ENCODE measurements at places on chromosomes 3 and 15. TPM values are rescaled to one million over a fixed set of nuclear protein-coding genes. Genes with fewer than 3 reads are reported as not detected.

C3orf20 gene
- not detected for total RNA-seq

FOXB1 gene
- total RNA-seq: not detected

GAP43 gene
- not detected for total RNA-seq

CNTN3 gene
- 17.1 TPM for total RNA-seq

ECE2 gene
- total RNA-seq: not detected

SNRPA1 gene
- 18.5 TPM for total RNA-seq

NMNAT3 gene
- total RNA-seq: 8.0 TPM

USP50 gene
- total RNA-seq: not detected

SLC24A5 gene
- not detected for total RNA-seq

THRB gene
- total RNA-seq: 6.1 TPM

PTH1R gene
- 2.9 TPM for total RNA-seq

PODXL2 gene
- total RNA-seq: 50.9 TPM

HRG gene
- total RNA-seq: not detected

DNA sequence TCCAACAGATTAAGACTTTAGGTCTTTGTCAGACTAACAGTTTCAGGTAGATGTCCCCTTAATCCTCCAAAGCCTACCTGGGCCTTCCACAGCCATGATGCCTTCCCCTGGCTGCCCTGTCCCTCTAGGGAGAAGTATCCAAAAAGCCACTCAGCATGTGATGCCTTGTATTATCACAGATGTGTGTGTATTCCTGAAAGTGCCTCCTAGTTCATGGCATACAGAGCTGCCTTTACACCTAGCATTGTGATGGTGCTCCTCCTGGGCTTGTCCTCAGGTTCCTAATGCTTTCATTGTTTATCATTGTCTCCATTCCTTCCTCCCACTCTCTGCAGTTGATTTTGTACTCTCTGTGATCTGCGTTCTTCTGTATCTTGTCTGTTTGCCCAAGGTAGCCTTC, 43.6 kb downstream of the CMSS1 start:
- H3K27me3 ChIP-seq: no peaks in the 10 kb centered on the region
- peaks cover 33% of the 10 kb centered on the region for H3K36me3 ChIP-seq
- H3K27ac ChIP-seq: no peak overlapping the region
- no peak overlapping the region for H3K4me3 ChIP-seq
- no peak for DNase-seq
- H3K4me1 ChIP-seq: peaks cover 55% of the 10 kb centered on the region

DNA sequence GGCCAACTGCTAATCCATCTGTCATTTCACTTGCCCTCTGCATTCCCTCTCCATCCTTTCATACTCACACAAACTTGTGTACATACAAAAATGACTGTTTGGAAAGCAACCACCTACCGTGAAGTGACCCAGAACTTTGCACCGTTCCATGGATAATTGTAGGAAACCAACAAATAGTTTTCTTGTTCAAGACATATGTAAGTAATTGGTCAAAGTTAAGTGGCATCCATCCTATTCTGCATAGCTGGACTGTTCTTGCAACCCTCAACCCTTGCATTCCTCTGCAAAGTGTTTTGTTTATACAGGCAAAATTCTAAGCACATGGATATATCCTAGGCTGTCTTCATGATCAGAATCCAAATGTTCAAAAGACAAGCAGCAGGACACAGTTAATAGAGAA, 592.5 kb downstream of the MECOM start:
- no peak overlapping the region for H3K27ac ChIP-seq
- H3K36me3 ChIP-seq: no peaks in the 10 kb centered on the region
- H3K27me3 ChIP-seq: no peaks in the 10 kb centered on the region
- no peak overlapping the region for H3K4me3 ChIP-seq
- H3K4me1 ChIP-seq: no peaks in the 10 kb centered on the region

GRCh38 chr3:175383813-175384212, 524.7 kb downstream of the NAALADL2 start:
- H3K27me3 ChIP-seq: no peaks in the 10 kb centered on the region
- H3K27ac ChIP-seq: no peak overlapping the region
- no peak for DNase-seq
- H3K4me1 ChIP-seq: no peaks in the 10 kb centered on the region
- no peaks in the 10 kb centered on the region for H3K36me3 ChIP-seq
- H3K4me3 ChIP-seq: no peak overlapping the region

DNA sequence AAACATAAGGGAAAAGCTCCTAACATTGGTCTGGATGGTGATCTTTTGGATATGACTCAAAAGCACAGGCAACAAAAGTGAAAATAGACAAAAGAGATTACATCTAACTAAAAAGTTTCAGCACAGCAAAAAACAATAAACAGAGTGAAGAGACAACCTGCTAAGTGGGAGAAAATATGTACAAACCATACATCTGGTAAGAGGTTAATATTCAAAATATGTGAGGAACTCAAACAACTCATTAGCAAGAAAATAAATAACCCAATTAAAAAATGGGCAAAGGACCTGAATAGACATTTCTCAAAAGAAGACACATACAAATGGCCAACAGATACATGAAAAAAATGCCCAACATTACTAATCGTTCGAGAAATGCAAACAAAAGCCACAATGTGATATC, 19.0 kb upstream of the NR1I2 start:
- no peak overlapping the region for H3K4me3 ChIP-seq
- no peak overlapping the region for H3K27ac ChIP-seq

GRCh38 chr3:157857440-157857839, 248.8 kb downstream of the SHOX2 start:
- peak; percentile 61 for DNase-seq
- H3K27me3 ChIP-seq: no peaks in the 10 kb centered on the region

- no peaks in the 10 kb centered on the region for H3K27me3 ChIP-seq
- no peaks in the 10 kb centered on the region for H3K4me1 ChIP-seq
- no peak for DNase-seq
- no peaks in the 10 kb centered on the region for H3K36me3 ChIP-seq
Measured at GRCh38 chr3:192675958-192676649, 51.2 kb downstream of the FGF12 start.

- no peaks in the 10 kb centered on the region for H3K36me3 ChIP-seq
- no peak overlapping the region for H3K27ac ChIP-seq
- H3K4me3 ChIP-seq: no peak overlapping the region
- H3K4me1 ChIP-seq: no peaks in the 10 kb centered on the region
Measured at GRCh38 chr3:97719156-97719821, 45.3 kb upstream of the ARL6 start.

GRCh38 chr15:93372208-93372864, 283.3 kb upstream of the RGMA start:
- H3K27me3 ChIP-seq: no peaks in the 10 kb centered on the region
- peak; percentile 27 for DNase-seq
- H3K4me1 ChIP-seq: no peaks in the 10 kb centered on the region
- H3K4me3 ChIP-seq: no peak overlapping the region
- H3K27ac ChIP-seq: no peak overlapping the region

GRCh38 chr15:67977414-67978089, 76.6 kb upstream of the PIAS1 start:
- H3K27me3 ChIP-seq: no peaks in the 10 kb centered on the region
- DNase-seq: no peak
- no peak overlapping the region for H3K4me3 ChIP-seq
- H3K36me3 ChIP-seq: no peaks in the 10 kb centered on the region

- peaks cover 64% of the 10 kb centered on the region for H3K4me1 ChIP-seq
- H3K27ac ChIP-seq: peak overlapping the region; percentile 95
- no peak for DNase-seq
Measured at GRCh38 chr15:67068710-67069400, 3.5 kb downstream of the SMAD3 start.

GRCh38 chr15:70589728-70590127, 173.6 kb downstream of the UACA start:
- peaks cover 12% of the 10 kb centered on the region for H3K4me1 ChIP-seq
- H3K27ac ChIP-seq: no peak overlapping the region
- DNase-seq: no peak
- no peaks in the 10 kb centered on the region for H3K36me3 ChIP-seq
- H3K4me3 ChIP-seq: no peak overlapping the region
- H3K27me3 ChIP-seq: no peaks in the 10 kb centered on the region

DNA sequence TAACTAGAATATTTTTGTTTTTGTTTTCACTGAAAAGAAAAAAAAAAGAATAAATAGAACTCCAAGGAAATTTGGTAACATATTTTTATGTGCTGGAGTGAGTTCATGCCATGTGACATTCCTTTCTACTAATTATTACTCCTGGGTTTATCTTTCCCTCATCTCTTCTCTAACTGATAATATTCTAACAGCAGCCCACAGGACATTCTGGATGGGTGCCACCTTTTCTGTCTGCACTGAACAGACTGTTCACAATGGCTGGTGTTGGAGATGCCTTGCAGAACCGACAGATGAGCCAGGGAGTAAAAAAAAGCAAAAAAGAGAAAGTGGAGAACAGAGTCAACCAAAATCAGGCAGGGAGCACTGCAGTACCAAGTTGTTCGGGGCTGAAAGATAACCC, 151.3 kb downstream of the OR4M2 start:
- no peak for DNase-seq
- no peak overlapping the region for H3K4me3 ChIP-seq
- no peaks in the 10 kb centered on the region for H3K4me1 ChIP-seq
- H3K36me3 ChIP-seq: no peaks in the 10 kb centered on the region
- no peak overlapping the region for H3K27ac ChIP-seq

- no peaks in the 10 kb centered on the region for H3K4me1 ChIP-seq
- no peaks in the 10 kb centered on the region for H3K36me3 ChIP-seq
- H3K4me3 ChIP-seq: no peak overlapping the region
- DNase-seq: no peak
Measured at GRCh38 chr15:96972201-96972600, 641.7 kb downstream of the NR2F2 start.

DNA sequence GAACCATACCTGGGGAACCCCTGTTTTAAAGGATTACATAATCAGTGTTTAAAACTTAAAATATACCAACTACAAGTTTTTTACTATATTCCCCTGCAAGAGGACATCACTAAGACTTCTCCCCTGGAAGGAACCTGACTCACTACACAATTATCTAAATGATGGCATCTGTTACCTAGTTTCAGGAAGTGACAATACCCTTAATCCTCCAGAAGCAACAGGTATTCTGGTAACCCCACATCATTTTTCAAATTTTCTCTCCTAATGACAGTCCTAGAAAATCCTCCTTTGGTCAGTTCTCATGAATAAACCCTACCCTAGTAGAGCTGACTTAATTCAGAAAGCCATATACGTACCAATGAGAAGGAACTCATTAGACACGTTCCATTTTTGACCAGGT, 78.4 kb downstream of the RFX7 start:
- H3K4me1 ChIP-seq: no peaks in the 10 kb centered on the region
- H3K4me3 ChIP-seq: no peak overlapping the region

DNA sequence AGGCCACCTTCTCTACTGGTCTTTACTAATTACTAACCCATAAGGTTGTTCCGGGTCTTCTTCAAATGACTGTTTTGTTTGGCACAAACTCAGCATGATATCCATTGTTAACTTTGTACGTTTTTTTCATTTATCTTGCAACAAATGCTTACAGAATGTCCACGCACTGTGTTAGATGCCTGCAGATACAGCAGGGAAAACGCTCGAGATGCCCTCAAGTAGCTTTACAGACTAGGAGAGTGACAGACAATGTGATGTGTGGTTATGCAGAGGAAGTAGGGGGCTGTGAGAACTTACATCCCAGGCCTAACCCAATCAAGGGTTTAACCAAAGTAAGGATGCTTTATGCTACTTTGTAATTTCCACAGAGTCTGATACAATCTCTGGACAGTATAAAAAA, 949 bp upstream of the RFC4 start:
- H3K27ac ChIP-seq: peak overlapping the region; percentile 95
- H3K4me3 ChIP-seq: peak overlapping the region; percentile 81
- peaks cover 20% of the 10 kb centered on the region for H3K36me3 ChIP-seq
- no peaks in the 10 kb centered on the region for H3K27me3 ChIP-seq
- peaks cover 26% of the 10 kb centered on the region for H3K4me1 ChIP-seq

DNA sequence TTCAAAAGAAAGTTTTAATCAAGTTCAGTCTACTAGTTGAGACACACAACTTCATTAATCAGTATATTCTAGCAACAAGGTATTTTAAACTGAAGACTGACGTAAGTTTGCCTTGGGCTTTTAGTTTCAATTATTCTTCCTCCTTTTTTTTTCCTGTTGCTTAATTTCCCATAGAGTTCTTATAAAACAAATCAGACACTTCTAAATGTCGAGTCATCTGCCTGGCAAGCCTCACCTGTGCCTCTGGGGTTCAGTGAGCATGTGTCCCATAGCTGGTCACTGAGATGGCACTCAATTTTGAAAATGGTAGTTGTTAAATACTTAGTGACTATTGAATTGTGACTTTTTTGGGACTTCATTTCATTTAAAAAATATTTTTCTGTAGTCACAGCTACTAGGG, 27.4 kb downstream of the NKIRAS1 start:
- no peak overlapping the region for H3K4me3 ChIP-seq
- no peak for DNase-seq
- no peaks in the 10 kb centered on the region for H3K27me3 ChIP-seq
- no peaks in the 10 kb centered on the region for H3K4me1 ChIP-seq
- H3K36me3 ChIP-seq: peaks cover 26% of the 10 kb centered on the region

- no peak overlapping the region for H3K4me3 ChIP-seq
- peaks cover 95% of the 10 kb centered on the region for H3K4me1 ChIP-seq
- DNase-seq: no peak
- H3K36me3 ChIP-seq: peaks cover 39% of the 10 kb centered on the region
- H3K27me3 ChIP-seq: no peaks in the 10 kb centered on the region
- H3K27ac ChIP-seq: peak overlapping the region; percentile 94
Measured at GRCh38 chr3:141410408-141410807, 42.1 kb downstream of the ZBTB38 start.

DNA sequence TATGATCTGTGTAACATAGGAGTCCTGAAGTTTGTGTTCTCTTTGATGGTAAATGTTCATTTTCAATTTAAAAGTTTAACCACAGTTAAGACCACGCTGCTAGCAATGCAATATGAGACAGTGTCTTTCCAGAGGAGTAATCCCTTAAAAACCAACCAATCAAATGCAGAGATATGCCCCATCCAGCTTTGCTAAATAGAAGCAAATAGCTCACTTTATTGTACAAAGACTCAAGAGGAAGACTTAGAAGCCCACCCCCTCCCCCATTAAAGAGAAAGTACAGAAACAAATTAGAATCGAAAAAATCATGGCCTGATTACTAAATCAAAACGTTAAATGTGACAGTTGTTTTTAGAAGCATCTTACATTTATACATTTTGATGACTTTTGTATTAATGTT, 2.1 kb upstream of the ANP32A start:
- H3K4me1 ChIP-seq: no peaks in the 10 kb centered on the region
- no peaks in the 10 kb centered on the region for H3K27me3 ChIP-seq
- H3K36me3 ChIP-seq: no peaks in the 10 kb centered on the region
- no peak overlapping the region for H3K4me3 ChIP-seq
- no peak overlapping the region for H3K27ac ChIP-seq
- no peak for DNase-seq

- H3K36me3 ChIP-seq: no peaks in the 10 kb centered on the region
- DNase-seq: peak; percentile 93
- no peaks in the 10 kb centered on the region for H3K27me3 ChIP-seq
- peak overlapping the region; percentile 98 for H3K27ac ChIP-seq
- H3K4me1 ChIP-seq: peaks cover 83% of the 10 kb centered on the region
- peak overlapping the region; percentile 62 for H3K4me3 ChIP-seq
Measured at GRCh38 chr3:194134757-194135515, 1.0 kb upstream of the HES1 start.

DNA sequence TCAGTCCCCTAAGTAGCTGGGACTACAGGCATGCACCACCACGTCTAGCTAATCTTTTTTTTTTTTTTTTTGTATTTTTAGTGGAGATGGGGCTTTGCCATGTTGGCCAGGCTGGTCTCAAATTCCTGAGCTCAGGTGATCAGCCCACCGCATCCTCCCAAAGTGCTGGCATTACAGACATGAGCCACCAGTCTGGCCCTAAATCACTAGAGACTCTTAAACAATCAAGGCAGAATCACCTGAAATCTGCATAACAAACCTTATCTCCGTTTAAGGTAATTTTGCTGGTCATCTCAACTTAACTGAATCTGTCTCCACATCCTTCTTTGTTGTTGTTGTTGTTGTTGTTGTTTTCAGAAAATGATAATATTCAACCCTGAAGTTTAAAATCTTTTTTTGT, 5.6 kb upstream of the TRMT10C start:
- H3K27ac ChIP-seq: no peak overlapping the region
- no peaks in the 10 kb centered on the region for H3K4me1 ChIP-seq
- H3K36me3 ChIP-seq: no peaks in the 10 kb centered on the region
- DNase-seq: no peak
- no peak overlapping the region for H3K4me3 ChIP-seq
